ENCODE measurements at places on chromosomes 4 and X.

DNA sequence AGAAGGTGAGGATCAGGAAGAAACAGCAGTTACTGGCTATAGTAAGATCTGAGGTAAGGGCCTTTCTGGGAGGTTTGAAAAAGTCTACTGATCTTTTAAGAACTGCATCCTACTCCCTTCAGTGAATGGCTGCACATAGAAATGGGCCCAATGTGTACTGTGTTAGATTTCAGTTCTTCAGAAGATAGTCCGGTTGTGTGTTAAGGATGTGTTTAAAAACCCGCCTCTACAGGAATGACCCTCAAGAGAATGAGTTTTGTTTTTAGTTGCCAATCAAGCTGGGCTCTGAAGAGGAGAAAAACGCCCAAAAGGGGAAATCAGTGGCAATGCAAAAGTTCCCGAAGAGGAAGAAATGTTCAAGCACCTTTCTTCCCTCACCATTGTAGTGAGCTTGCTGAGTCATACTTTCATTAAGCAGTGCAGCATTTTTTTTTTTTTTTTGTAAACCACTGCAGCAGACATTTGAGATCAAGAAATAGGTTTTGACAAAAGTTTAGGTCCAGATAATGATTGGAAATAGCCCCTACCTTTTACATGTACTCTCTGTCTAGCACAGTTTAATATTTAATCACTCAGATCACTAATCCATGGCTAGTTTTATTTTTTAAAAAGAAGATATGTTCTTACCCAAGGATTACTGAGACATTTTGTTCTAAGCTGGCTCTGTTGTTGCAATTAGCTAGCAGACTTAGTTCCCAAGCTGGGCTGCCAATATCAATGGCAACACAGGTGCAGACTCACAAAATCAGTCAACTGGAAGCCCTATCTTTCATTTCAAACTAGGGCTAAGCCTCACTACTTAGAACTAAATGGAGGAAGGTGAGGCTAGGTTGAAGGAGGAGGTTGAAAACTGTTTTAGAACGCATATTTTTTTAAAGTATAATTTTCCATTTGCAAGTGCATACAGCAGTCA, 7.0 kb upstream of the TRPC5OS start:
- no peak for DNase-seq

DNA sequence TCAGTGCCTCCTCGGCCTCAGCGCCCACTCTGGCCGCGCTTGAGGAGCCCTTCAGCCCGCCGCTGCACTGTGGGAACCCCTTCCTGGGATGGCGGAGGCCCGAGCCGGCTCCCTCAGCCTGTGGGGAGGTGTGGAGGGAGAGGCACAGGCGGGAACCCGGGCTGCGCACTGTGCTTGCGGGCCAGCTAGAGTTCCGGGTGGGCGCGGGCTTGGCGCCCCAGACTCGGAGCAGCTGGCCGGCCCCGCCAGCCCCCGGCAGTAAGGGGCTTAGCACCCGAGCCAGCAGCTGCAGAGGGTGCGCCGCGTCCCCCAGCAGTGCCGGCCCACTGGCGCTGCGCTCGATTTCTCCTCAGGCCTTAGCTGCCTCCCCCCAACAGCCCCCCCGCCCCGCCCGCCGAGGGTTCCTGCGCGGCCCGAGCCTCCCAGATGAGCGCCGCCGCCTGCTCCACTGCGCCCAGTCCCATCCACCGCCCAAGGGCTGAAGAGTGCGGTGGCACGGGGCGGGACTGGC, 1137.0 kb downstream of the PCDH18 start:
- DNase-seq: no peak

- peak; percentile 1 for DNase-seq
Observed at GRCh38 chrX:109934935-109935334, 68.0 kb upstream of the TMEM164 start.

GRCh38 chrX:129651756-129652564, 2.8 kb downstream of the APLN start:
- no peak for DNase-seq

DNA sequence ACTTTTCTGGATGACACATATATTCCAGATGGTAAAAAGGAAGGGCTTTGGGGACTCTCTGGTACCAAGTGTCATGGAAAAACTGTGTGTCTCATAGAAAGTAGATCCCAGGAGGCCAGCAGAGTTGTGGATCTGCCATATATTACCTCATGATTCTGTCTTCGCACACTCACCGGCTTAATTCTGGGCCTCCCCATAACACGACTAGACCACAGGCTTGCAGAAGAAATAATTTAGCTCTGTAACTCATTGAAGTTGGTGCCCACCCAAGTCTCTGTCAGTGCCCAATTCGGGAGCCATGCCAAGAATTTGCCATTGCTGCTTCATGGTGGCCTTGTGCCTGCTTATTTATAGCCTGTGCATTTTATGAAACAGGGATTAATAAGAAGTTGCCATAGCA, 104.5 kb downstream of the AR start:
- DNase-seq: no peak

- no peak for DNase-seq
Observed at GRCh38 chr4:120842031-120842430, 80.5 kb downstream of the PRDM5 start.

- no peak for DNase-seq
Observed at GRCh38 chrX:153778181-153778580, 2.7 kb upstream of the SRPK3 start.

- no peak for DNase-seq
Observed at GRCh38 chr4:2805712-2806389, 13.0 kb downstream of the SH3BP2 start.

DNA sequence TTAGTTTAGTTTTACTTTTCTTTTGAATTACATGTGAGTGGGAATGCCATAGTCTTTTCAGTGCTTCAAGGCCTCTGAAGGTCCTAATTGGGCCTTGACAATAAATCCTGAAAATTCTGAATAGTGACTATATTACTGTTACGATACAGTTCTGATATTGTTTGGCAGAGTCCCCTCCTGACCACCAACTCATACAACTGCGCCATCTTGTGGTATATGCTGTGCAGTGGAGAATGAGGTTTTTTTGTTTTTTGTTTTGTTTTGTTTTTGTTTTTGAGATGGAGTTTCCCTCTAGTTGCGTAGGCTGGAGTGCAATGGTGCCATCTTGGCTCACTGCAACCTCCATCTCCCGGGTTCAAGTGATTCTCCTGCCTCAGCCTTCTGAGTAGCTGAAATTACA, 56.6 kb upstream of the CHRDL1 start:
- DNase-seq: no peak

- no peak for DNase-seq
Observed at GRCh38 chr4:173752610-173753230, 222.7 kb upstream of the HAND2 start.

GRCh38 chr4:110520886-110521285, 44.9 kb downstream of the ENPEP start:
- DNase-seq: no peak

DNA sequence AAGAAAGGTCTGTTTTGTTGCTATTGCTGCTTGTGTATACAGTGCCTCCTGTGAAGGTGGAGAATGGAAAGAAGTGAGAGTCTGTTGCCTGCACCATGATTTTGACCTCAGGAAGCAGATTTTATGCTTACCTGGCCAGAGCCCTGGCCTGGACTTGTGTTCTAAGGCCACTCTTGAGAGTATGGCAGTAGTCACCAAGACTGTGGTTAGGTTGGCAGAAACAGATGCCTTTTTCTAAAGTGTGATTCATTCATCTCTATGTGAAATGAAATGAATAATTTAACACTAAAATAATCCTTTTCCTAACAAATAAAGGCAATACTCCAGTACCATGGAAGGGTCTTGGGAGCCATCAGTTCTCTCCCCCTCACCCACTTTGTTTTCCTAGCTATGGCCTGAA, 161.8 kb downstream of the DCLK2 start:
- DNase-seq: no peak

DNA sequence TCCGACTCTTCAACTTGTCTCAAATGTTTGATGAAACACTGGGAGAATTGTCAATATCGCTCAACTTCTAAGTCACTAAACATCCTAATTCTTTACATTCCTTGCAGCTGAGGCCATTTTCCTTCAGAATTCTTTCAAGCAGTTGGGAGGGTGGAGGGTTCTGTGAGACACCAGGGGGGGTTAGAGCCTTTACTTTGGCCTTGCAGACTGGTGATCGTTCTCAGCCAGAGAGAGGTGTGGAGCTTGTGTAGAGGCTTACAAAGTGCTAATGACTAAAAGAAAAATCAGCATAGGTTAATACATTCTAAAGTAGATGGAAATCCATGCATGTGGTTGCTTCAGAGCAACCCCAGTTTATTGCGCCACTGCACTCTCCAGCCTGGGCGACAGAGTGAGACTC, 21.3 kb upstream of the SOX3 start:
- DNase-seq: no peak

DNA sequence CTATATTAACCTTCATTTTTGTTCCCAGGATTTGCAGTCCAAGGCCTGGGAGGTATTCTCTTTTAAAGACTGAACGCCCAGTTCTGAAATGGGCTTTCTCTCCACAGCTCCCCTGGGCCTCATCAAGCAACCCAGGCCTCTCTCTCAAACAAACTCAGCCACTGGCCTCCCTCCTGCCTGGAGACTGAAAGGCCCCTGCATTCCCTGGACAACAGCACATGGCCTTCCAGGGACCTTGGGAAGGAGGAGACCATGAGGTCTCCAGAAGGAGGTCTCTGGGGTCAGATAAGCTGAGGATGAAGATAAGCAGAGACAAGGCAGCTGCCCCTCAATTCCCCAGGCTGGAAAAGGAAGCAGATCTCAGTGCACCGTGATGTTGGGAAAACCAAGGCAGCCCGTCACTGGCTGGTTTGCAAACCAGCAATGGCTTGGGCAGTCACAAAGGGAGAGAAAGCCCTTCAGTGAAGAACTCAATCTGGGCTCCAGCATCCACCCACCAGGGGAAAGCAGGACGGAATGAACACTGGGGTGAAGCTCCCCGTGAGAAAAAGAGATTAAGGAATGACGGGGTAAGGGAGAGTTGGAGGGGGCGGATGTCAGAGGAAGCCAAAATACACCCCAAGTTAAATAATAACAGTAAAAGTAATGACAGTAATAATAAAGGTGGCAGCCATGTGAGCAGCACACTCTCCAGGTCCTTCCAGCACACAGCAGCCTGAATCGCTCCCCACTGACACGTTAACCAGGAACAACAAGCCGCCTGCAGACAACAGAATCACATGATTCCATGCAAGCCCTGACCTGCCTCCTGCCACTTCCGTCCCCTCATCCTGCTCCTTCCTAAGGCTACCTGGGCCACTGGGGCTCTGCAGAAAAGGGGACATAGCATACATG, 22.3 kb downstream of the AMOT start:
- DNase-seq: no peak

DNA sequence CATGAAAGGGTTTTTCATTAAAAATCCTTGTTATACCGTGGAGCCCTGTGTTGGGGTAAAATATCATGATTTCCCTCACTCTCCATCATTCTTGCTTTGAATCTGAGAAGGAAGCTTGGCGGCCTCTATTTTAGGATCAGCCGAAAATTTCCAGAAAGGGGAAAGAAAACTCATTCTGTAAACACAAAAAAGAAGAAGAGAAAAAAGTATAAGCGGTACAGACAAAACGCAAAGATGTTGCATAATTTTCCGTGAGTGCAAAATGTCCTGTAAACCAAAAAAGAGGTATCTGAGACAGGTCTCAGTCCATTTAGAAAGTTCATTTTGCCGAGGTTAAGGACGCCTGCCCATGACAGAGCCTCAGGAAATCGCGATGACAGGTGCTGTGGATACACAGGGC, 5.3 kb downstream of the CSF2RA start:
- no peak for DNase-seq

DNA sequence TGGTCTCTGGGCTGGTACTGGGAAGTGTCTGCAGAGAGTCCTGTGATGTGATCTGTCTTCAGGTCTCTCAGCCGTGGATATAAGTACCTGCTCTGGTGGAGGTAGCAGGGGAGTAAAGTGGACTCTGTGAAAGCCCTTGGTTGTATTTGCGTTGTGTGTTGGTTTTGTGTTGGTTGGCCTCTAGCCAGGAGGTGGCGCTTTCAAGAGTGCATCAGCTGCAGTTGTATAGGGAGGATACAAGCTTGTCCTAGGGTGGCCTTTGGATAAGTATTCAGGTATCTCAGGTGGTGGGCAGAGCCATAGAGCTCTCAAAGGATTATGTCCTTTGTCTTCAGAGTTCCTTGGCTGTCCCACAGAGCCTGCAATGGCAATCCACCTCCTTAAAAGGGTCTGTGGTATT, 111.6 kb downstream of the MAGEB17 start:
- DNase-seq: no peak

DNA sequence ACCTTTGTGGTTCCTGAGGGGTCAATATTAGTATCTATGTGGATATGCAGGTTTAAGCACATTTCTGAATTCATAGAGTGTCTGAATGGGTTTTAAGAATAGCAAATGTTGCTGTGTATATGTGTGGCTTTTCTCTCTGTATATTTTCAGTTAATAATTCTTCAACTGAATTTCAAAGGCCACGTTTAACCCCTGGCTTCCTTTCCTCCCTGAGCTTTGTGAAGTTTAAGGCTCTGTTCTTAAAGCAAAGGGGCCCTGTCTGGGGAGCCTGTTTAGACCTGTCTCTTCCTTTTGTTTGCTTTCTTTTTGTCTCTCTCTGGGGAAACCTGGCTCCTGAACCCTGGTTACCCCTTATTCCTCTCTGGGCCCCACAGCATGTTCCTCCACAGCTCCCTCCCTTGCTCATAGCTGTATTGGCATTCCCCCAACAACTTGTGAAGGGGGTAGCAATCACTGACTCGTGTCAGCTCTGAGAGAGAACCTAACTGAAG, 139.1 kb downstream of the COL4A6 start:
- DNase-seq: no peak

GRCh38 chr4:121064482-121064881, 7.9 kb downstream of the NDNF start:
- DNase-seq: no peak

GRCh38 chr4:83388313-83388676, 53.6 kb upstream of the HPSE start:
- DNase-seq: no peak

- DNase-seq: no peak
Observed at GRCh38 chr4:17966312-17966711, 55.2 kb downstream of the LCORL start.

- DNase-seq: no peak
Observed at GRCh38 chr4:184282251-184282713, 64.6 kb upstream of the ENPP6 start.

GRCh38 chr4:22764183-22764582, 71.4 kb downstream of the GBA3 start:
- no peak for DNase-seq

- no peak for DNase-seq
Observed at GRCh38 chr4:64857815-64858214, 448.6 kb upstream of the TECRL start.

DNA sequence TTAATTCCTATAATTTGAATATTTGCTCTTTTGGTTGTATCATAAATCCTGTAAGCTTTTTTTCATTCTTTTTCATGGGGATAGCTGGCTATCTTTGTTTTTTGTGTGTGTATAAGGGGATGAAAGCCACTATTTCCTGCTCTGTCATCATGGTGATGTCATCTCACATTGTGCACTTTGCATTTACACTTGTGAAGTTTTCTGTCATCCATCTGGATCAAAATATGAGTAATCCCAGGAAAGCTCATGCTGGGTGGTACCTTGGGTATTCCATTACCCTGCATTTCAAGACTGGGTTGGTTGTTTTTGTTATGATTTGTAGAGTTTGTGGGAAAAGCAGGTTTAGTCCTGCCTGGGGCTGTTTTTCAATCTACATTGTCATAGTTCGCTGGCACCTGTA, 367.3 kb downstream of the CHIC1 start:
- DNase-seq: no peak

GRCh38 chr4:184444953-184445309, 29.4 kb downstream of the IRF2 start:
- DNase-seq: no peak
